ENCODE measurements at places on chromosomes 12 and 14.

DNA sequence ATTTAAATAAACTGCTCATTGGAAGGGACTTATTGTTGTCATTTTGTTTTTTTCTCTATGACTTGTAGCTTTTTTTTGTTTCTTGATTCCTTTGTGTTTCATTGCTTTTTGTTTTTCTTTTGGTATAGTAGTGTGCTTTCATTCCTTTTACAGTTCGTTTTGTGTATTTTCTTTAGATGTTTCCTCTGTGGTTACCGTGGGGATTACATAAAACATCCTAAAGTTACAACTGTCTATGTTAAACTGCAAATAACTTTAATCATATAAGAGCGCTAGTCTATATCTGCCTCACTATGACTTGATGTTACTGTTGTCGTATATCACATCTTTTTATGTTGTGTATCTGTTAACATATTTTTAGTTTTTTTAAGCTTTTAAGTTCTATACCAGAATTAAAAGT lies 86.9 kb downstream of the ATF7IP start:
- DNase-seq, result no peak

GRCh38 chr14:48963231-48963790 lies 622.9 kb downstream of the RPS29 start:
- no peak for DNase-seq

GRCh38 chr12:32016680-32017482 lies 57.7 kb downstream of the RESF1 start:
- DNase-seq, result no peak

GRCh38 chr14:39180553-39180952 lies 5.5 kb downstream of the PNN start:
- no peak for DNase-seq

Measured in stimulated activated CD4-positive, alpha-beta T cell treated with anti-CD3 and anti-CD28 coated beads, Interleukin-1b, Interleukin-23, amount 100 ng/mL, for 24 hours (primary cell).